ENCODE measurements at places on chromosomes 3 and 15. TPM values are rescaled to one million over a fixed set of nuclear protein-coding genes. Genes with fewer than 3 reads are reported as not detected.

GRCh38 chr15:59346951-59347350 lies 25.7 kb downstream of the MYO1E start:
- DNase-seq, result no peak

DNA sequence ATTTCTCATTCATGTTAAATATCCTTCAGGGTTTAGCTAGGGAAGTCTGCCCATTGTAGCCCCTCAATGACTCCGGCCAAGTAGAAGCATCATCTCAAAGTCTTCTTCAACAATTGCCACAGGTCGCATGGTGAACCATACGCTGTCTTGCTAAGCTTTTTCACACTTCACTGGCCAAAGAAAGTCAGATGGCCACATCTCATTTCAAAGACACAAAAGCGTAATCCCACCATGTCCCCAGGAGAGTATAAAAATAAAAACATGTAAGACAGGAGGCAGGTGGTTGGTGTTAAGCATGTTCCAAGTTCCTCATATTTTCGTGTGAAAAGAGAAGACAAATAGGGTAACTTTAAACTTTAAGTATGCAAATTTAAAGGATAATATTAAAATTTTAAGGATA lies 147.4 kb downstream of the ERC2 start:
- no peak for DNase-seq

- no peak for DNase-seq
These were observed 7.1 kb upstream of the CPOX start for GRCh38 chr3:98600412-98601095.

DNA sequence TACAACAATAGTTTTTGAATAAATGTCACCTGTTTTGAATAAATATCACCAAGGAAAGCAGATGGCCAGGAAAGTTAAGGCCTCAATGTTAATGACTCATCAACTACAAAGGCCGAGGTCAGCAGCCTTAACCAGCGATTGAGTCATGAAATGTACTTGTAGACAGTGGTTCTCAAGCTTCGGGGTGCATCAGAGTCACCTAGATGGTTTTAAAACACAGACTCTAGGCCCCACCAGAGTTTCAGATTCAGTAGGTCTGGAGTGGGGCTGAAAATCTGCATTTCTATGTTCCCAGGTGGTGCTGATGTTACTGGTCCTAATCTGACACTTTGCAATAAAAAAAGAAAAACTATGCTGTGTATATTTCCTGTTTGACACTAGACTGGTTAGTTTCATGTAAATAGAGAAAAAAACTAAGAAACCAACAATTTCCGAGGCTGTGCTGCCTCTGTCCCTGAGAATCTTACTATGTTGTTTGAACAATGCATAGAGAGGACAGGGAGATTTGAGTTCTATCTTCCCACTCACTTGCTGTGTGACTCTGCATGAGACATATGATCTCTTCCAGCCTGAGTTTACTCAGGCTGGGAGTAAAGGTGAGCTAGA lies 9.8 kb downstream of the RAB27A start:
- DNase-seq, result no peak

GRCh38 chr3:122055215-122055614 lies at the start of gene CD86:
Gene CD86 (plus strand): TSS chr3:122055362. CDS start chr3:122055490, 128 bp downstream.
- no peak for DNase-seq

DNA sequence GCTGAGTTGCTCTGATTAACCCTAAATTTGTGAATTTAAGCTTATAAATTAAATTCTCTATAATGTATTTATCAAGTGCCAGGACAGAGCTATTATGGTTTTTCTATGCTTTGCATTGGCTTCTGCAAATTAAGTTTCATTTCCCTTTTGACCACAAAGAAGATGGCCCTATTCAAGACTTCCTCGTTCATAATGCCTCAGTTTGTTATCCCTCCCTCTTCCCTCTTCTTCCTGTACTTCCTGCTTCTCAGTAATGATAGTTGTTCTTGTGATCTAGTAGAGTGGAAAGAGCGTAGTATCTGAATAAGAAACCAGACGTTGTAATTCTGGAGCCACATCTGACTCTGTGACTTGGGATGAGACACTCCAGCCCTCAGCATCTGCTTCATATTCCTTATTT lies 118.7 kb downstream of the CACNA1D start:
- no peak for DNase-seq

DNA sequence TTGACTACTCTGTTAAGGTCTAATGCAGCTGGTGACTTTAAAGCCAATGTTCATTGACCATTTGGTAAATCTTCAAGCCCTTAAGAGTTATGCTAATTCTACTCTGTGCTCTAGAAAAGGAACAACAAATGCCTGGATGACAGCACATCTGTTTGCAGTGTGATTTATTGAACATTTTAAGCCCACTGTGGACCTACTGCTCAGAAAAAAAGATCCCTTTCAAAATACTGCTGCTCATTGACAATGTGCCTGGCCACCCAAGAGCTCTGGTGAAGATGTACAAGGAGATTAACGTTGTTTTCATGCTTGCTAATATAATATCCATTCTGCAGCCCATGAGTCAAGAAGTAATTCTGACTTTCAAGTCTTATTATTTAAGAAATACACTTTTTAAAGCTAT lies 110.8 kb downstream of the TBC1D5 start:
- DNase-seq, result no peak

DNA sequence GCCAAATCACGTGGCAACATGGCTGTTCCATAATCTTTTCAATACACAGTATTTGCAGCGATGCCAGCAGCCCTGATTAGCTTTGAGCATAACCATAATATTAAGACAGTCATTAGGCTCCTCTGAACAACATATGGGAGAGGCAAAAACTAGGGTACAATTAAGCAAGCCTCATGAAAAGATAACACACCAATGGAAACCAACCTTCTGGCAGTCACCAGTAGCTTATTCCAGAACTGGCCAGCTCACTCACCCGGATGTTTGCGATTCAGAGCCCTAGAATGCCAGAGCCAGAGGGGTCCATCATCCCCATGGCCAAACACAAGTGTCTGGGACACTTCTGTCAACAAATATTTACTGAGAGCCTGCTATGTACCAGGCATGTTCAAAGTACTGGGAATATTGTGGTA lies 48.8 kb upstream of the PLXND1 start:
- no peak for DNase-seq

DNA sequence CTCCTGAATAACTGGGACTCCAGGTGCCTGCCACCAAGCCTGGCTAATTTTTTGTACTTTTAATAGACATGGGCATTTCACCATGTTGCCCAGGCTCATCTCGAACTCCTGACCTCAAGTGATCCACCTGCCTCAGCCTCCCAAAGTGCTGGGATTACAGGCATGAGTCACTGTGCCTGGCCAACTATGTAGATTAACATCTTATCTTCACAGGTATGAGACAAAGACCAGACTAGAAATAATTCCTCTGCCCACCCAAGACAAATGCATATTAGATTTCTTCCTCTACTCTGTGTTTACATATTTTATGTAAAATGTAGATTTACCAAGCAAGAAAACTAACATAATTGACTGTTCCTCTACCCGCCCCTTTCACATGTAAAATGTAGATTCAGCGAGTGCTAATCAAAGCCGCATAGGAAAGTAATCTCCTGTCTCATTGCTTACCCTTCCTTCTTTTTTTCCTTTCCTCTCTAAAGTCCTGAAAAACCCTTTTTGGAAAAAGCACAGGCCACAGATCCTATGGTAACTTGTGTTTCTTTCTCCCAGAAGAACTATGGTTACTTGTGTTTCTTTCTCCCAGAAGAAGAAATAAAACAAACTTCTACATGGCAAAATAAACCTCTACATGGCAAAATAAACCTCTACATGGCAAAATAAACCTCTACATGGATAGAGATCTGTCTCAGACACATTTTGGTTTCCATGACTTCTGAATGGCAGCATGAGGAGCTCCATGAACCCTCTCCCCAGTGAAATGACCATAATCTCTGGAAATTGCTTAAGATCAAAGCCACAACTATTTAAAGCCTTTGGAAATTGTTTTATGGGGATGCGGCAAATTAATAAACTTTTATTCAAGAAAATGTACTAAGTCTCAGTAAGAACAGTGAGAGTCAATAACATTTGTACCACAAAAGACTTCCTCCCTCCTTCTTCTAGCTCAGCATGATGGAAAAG lies 9.1 kb upstream of the ABHD2 start:
- no peak for DNase-seq

DNA sequence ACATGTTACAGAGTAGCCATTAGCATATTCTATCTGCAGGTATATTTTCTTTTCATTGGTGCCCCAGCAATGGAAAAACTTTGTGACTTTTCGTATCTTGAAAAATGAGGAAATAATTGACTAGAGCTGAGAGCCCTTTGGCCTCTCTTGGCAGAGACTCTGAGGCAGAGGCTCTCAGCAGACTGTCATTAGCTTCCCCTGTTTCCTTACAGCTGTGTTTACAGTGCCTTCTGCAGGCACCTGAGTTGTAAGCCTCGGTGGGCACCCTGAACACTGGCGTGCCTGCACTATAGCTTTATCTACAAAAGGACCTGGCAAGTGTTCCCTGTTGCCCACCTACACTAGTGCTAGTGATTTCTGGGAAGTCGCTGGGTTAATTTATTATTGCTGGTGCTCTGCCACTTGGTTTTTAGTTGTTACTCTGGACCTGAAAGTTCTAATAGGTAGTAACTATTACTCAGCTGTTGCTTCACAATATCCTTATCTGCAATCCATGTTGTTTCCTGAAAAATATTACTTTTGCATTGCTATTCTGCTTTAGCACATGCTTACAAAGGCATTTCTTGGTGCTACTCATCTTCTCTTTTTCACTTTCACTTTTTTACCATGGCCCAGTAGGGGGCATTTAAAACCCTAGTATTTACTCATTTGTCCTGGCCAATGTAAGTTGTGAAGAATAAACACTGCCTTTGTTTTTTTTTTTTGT lies 7.8 kb upstream of the GPR171 start:
- DNase-seq, result no peak

DNA sequence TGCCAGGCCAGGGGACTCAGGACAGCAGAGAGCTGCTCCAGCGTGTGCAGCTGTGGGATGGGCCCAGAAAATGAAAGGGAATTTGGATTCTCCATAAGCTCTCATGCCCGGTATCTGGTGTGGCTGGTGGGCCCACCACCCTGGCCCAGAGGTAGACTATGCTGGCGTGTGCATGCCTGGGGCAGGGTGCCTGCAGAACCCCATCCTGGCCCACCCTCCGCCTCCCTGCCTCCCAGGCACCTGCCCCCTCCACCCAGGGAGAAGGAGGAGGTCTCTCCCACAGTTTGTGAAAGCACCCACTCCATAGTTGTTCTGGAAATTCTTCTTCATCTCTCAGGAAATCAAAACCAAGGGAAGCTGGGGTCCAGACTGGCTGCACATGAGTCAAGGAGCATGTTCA lies 112.9 kb downstream of the ADCY5 start:
- DNase-seq, result no peak

- DNase-seq, result no peak
These were observed 582 bp downstream of the GOLGA6L2 start for GRCh38 chr15:23446215-23447106.

- DNase-seq, result no peak
These were observed 263.5 kb downstream of the ZNF385D start for GRCh38 chr3:21487520-21487919.

GRCh38 chr3:171844873-171845272 lies 1.7 kb downstream of the TMEM212 start:
- DNase-seq, result no peak

Gene HCN4
- 0.17 TPM for total RNA-seq

Gene HGD
- not detected for total RNA-seq

Gene GPR149
- total RNA-seq, result not detected

Gene CCDC33
- not detected for total RNA-seq

All from esophagus muscularis mucosa (tissue), 4 donors.